ENCODE measurements at places on chromosomes 2 and 18.
A peak's percentile ranks its signal among the peaks of the same experiment; 100 is the strongest.

GRCh38 chr2:184137955-184138354 is 460.4 kb upstream of the ZNF804A start:
- DNase-seq: no peak

DNA sequence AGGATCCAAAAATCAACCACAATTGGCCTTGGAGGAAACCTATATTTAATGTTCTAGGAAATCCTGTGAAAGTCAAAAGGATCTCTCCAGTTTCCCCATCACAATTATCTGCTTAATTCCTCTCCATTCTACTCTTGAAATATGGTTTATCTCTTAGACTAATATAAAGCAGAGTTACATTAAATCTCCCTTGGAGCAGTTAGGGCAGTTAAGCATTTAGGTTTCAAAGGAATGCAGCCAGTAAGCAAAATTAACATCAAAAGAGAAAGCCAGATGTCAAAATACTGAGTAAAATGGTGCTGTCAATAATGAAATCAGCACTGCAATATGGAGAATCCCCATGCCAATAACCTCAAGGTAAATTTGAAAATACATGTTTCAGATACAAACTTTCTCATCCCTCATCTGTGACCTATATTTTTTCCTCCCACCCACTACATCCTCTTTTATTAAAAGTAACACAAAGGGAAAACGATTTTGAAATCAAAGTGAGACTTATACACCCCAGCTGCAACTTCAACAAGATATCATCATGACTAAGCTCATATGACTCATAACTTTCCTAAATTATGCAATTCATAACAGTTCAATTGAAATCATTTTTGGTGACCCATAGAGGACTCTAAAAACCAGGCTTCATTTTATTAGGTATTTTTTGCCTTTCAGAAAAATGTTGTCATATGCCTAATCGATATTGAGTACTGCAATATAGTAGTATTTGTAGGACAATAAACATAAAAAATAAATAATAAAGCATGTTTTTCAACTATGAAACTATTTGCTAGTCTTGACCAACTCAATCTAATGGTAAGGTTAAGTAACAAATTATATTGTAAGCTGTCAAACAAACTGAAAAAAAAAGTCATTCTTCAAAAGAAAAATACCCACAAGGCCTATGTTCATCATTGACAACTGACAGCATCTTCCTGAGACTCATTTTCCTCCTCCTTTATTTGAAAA is 3.1 kb downstream of the ADAM17 start:
- DNase-seq: peak; percentile 63

- no peak for DNase-seq
Observed at GRCh38 chr2:86490245-86490644, 49.1 kb downstream of the KDM3A start.

GRCh38 chr2:95031726-95032116 is 6.2 kb downstream of the MAL start:
- no peak for DNase-seq

- DNase-seq: no peak
Observed at GRCh38 chr2:37000988-37001556, 34.7 kb upstream of the STRN start.

- no peak for DNase-seq
Observed at GRCh38 chr2:22753476-22753875, 631.5 kb upstream of the KLHL29 start.

GRCh38 chr2:173572848-173573247 is 218.2 kb downstream of the CDCA7 start:
- no peak for DNase-seq

DNA sequence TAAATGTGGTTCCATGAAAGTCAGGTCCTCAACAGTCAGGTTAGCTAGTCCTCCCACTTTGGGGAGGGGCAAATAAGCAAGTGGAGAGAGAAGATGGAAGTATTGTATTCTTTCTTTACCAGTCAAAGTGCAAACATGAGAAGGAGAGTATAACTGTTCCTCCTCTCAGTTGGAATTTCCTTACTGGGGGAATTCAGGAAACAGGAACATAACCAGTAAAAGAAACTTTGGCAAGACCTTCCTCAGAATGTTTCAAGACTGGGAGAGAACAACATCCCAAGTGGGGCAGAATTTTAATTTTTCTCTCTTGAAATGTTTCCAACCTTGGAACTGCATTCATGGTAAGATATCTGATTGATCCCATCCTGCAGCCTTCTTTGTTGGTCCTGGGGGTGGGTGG is 552.4 kb upstream of the TNP1 start:
- no peak for DNase-seq

DNA sequence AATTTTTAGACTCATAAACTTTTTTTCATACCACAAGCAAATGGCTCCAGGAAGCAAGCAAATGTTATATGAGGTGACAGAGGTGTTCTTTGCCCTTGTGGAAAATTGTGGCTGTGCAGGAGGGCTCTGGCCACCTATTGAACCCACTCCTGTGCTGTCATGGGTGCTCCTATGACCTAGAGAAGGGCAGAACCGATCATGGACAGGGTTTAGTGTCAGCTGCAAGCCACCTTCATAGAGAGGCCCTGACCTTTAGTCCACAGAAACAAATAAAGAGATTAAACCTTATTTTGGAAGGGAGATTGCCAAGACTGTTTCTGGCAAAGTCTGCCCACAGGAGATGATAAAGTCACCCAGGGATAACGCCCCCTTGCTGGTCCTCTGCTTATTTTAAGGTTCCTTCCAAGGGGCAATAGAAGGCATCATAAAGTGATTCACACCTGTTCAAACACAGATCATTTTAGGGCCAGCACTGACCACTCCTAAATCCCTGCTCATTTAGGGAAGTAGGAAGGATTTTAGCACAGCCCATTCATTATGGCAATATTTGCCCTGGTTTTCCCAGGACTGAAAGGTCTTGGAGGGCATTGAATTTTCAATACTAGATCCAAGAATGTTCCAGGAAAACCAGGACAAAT is 26.1 kb upstream of the STAT4 start:
- no peak for DNase-seq

- no peak for DNase-seq
Observed at GRCh38 chr2:61005736-61006135, 11.8 kb upstream of the PEX13 start.

DNA sequence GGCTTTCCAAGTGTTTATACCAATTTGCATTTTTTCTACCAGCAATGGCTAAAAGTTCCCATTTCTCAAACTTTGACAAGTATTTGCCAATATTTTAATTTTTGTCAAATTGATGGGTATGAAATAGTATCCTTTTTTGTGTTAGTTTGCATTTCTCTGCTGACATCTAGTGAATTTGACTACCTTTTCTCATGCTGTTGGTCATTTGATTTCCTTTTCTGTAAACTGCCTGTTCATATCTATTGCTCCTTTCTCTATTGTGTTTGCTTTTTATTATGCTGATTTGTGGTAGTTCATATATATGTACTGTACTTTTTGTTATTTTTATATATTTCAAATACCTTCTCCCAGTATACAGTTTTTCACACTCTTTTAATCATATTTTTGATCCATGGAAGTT is 149.4 kb downstream of the PMAIP1 start:
- DNase-seq: no peak

DNA sequence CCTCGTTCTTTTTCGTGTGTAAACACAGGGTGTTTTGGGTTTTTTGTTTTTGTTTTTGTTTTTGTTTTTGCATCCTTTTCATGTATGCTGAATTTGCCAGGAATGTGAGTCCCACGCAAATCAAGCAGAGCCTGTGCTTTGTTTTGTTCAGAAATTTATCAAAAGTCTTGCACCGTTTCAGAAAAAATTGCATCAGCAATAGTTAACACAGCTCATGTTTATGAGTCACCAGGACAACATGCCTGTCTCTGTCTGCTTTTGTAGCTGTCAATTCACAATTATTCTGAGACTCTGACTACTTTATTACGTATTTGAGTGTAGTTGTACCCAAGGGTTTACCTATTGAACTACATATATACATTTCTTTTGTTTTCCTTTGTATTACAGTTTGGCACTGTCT is 38.3 kb downstream of the MRPL44 start:
- DNase-seq: no peak

DNA sequence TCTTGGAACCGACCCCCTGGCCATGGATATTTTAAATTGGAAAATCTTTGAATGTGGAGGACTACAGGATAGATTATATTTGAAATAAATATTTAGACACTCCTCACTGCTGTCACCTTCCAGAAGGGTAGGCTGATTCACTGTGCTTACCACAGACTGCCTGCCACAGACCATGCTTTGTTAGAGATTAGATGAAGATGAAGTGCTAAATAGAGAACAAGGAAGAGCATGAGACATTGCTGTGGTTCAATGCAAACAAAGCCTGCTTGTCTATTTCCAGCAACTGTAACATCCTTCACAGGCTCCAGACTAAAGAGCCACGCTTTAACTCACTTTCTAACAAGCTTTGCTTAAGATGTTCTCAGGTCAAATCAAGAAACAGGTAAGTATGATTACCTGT is 81.0 kb upstream of the TMEM17 start:
- DNase-seq: no peak

- DNase-seq: no peak
Observed at GRCh38 chr2:71959494-71959893, 188.2 kb downstream of the CYP26B1 start.

DNA sequence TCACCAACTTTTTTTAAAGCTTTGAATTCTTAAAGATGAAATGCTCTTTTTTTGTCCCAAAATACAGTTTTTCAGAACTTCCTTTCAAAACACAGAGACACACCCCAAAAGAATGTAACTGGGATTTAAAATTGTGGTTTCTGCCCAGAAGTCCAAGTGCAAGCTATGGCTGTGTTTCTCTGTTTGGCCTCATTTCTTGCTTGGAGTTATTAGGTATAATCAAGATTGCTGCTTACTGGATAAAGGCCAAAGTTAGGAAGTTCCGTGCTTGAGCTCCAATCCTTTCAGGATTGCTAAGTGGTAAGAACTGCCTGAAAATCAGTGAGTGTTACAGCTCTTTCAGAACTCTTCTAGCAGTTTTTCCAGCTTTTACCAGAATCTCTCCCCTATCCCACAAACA is 16.9 kb downstream of the ZBTB7C start:
- no peak for DNase-seq

DNA sequence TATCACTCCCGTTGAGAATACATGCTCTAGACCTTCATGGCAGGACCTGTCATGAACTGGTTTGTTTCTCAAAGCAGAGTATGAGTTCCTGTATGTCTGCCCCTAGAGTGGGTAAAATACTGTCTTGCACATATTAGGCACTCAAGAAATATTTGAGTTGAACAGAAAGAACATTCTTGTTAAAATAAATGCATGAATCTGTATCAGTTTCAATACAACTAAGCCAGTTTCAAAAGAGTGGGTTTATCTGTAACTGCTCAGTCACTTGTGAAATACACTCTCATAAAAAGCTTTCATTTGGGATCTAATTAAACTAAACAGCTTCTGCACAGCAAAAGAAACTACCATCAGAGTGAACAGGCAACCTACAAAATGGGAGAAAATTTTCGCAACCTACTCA is 69.2 kb downstream of the RFTN2 start:
- no peak for DNase-seq

- no peak for DNase-seq
Observed at GRCh38 chr2:8028981-8029380, 652.9 kb upstream of the ID2 start.

- DNase-seq: no peak
Observed at GRCh38 chr18:47593744-47594472, 336.6 kb downstream of the SMAD2 start.

GRCh38 chr2:241947004-241947350 is 77.4 kb downstream of the RTP5 start:
- no peak for DNase-seq

GRCh38 chr2:107553539-107553938 is 273.2 kb upstream of the RGPD4 start:
- no peak for DNase-seq

GRCh38 chr2:226638576-226638975 is 161.0 kb downstream of the IRS1 start:
- DNase-seq: no peak

- DNase-seq: no peak
Observed at GRCh38 chr2:215483431-215483830, 47.6 kb upstream of the FN1 start.

- no peak for DNase-seq
Observed at GRCh38 chr2:200593905-200594304, 8.1 kb downstream of the AOX1 start.

- DNase-seq: no peak
Observed at GRCh38 chr2:106602042-106602441, 114.9 kb downstream of the CD8B2 start.

- no peak for DNase-seq
Observed at GRCh38 chr2:39516347-39517101, 79.4 kb upstream of the MAP4K3 start.

DNA sequence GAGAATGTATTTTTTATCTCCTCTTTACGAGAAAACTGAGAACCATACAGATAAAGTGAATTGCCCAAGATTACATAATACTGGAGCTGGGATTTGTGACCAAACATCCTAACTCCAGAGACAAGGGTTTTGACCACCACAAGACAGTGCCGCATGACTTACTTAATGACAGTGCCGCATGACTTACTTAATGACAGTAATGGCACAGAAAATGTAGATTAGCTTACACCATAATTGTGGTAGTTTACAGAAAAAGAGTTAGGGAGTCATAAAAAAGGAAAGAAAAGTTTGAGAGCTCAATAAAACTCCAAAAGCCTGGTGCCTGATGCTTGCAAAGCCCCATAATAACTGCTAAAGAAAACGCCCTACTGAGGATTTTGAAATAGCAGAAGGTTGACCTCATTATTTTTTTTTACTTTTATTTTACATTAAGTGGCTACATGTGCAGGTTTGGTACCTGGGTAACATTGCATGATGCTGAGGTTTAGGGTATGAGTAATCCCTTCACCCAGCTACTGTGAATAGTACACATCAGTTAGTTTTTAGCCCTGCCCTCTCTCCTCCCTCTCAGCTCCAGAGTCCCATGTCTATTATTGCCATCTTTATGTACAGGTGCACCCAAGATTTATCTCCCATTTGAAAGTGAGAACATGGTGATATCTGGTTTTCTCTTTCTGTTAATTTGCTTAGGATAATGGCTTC is 310.0 kb upstream of the UBE2E3 start:
- DNase-seq: no peak

DNA sequence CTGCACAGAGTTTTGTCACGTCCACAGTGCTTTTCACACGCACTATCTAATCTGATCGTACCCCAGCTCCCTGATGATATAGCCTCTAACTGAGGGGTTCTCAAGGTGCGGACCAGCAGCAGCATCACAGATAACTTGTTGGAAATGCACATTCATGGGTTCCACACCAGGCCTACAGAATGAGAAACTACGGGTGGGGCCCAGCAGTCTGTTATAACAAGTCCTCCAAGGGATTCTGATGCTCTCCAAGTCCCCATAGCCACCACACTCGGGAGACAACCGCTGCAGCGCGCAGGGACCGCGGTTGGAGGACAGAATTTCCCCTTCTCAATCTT is 745 bp upstream of the BZW1 start:
- DNase-seq: no peak

- no peak for DNase-seq
Observed at GRCh38 chr2:227782804-227783203, 30.8 kb upstream of the CCL20 start.

DNA sequence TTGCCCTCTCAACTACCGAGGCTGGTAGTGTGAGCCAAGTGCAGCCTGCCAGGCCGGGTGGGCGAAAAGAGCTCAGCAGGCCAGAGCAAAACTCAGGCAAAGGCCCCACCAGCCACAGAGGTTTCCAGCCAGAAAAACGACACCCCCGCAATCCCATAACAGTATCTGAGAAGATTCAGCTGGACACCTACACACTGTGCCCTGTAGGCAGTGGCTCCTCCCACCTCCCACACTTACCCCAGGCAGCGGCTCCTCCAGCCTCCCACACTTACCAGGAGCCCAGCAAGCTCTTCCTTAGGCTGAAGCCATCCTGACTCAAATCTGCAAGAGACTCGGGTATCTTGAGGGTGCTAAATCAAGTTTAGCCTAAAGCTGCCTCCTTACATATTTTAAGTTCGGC is 15.6 kb upstream of the TMEM18 start:
- DNase-seq: no peak

GRCh38 chr2:169136885-169137534 is 67.6 kb downstream of the DHRS9 start:
- DNase-seq: no peak
